ENCODE measurements at places on chromosomes 13 and 19.
A peak's percentile ranks its signal among the peaks of the same experiment; 100 is the strongest.

DNA sequence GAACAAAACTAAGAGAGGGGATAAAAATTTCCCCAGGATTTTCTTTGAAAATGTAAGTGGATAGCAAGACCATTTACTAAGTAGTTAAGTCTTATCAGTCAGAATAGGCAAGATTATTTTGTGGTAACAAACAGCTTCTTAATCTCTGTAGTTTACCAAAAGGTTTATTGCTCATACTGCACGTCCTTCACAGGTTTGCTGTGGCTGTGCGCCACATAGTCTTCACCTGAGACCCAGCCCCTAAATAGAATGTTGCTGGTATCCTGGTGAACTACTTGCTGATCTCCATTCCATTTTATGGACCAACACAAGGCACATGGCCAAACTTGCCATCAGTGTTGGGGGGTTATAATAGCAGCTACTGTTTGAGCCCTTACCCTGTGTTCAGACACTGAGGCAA is 44.6 kb downstream of the FNDC3A start:
- DNase-seq: no peak

- DNase-seq: no peak
These were observed 138.2 kb downstream of the KCNRG start for GRCh38 chr13:50153401-50153800.

DNA sequence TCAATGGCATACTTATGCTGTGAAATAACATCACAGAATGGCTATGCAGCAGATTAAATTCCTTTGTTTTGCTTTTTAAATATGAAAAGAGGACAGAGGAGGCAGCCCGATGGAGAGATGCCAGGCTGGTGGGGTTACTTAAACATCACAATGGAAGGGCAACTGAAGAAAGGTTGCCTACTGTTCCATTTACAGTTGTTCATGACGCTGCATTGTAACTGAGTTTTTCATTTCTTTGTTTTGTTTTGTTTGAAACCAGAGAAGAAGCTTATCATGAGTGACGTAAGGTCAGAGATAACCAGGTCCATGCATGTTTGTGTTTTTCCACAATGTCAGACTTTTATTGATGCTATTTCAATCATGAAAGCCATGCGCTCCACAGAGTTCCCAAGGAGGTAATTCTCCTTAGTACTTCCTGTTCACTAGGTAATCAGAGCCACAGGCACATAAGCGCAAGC is 273.8 kb downstream of the LHFPL6 start:
- DNase-seq: no peak

GRCh38 chr13:43676320-43676719 is 110.5 kb downstream of the ENOX1 start:
- DNase-seq: no peak

GRCh38 chr19:40233811-40234389 is 7.4 kb upstream of the CCNP start:
- no peak for DNase-seq

- no peak for DNase-seq
These were observed 7.3 kb downstream of the NKPD1 start for GRCh38 chr19:45153339-45154063.

DNA sequence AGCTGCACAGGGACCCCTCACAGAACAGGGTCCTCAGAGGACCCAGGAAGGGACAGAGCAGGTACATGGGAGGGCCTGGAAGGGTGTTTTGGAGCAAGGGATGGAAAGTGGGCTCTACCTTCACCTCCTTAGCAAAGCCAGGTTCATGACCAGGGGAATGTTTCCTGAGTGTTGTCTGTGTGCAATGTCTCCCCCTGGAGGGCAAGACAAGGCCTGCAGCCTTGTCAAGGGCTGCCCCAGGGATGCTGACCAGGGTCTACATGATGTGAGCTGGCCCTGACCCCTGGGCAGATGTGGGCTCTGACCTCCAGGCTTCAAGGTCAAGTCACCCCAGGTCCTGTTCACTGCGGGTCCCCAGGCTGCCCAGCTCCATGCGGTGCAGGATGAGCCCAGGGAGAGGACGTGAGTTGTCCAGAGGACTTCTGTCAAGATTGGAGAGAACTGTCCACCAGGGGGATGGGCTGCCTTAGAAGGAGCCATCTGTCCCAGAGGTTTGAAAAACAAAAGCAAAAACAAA is 1.0 kb upstream of the CEACAM1 start:
- no peak for DNase-seq

DNA sequence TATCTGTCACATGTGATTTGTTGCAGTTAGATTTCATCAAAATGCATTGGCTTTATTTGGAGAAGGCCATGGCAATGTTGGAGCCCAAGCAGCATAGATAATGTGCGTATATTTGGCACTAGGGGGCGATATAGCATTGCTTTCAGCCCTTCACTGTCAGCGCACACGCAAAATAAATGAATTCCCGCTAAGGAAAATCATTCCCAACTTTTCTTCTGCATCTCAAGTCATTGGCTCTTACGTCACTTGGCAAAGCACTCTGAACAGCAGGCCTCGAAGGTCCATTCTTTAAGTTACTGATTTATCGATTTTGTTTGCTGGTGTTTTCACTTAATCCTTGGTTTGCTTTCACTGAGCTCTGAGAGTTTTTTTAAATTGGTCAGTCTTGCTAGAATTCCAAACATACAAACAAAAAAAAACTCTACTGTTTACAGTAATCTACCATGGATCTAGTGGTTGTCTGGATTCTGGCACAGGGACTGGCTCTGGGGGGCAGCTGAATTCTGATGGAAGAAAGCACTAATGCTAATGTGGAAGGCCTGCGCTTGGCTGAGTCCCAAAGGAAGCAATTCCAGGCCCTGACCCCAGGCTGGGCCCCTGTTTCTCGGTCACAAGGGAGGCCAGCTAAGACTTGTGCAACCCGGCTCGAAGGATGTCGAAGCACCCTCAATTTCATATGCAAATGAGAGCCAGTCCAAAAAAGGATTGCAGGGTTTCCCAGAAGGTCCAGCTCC is 97.7 kb upstream of the IPO5 start:
- peak; percentile 44 for DNase-seq

- DNase-seq: no peak
These were observed 636.2 kb downstream of the DIAPH3 start for GRCh38 chr13:59527500-59527899.

DNA sequence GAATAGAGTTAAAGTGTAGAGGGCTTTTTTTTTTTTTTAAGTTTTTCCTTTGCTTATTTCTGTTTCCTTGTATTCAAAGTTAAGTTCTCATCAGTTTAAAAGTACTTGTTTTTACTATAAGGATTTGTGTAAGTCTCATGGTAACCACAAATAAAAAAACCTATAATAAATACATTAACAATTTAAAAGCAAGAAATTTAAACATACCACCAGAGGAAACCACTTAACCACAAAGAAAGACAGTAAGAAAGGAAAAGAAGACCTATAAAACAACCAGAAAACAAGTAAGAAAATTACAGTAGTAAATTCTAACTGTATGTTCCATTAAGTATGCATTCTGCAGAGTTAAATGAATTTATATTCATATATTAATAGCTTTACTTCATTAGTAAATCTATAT is 999.1 kb upstream of the ATXN8OS start:
- DNase-seq: no peak

DNA sequence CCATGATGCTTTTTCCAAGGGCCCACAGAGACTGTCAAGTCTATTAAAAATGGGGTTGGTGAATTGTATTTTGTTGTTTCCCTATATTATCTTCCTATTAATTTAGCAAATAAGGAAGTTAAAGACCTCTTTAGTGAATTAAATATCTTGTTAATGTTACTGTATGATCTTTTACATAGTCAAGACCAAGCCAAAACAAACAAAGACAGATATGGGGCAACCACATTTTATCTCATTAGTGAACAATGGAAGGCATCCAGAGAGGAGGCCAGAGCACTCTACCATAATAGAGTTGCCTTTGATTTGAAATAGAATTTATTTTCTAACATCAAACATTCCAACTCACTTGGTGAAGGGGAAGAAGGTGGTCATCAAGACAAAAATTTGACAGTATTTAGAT is 169.4 kb downstream of the B3GLCT start:
- DNase-seq: no peak
